NCI-H510A treated with DMSO at 0.1 percent for 48 hours (cell line): ENCODE measurements at places on chromosomes 1 and 21.

GRCh38 chr1:54989473-54989872 is 9.0 kb downstream of the TMEM61 start:
- peak; percentile 94 for DNase-seq

- no peak for DNase-seq
Observed at GRCh38 chr1:97145321-97145956, 423.9 kb downstream of the PTBP2 start.

GRCh38 chr1:147292631-147293251 is 50.3 kb downstream of the CHD1L start:
- DNase-seq, result no peak

DNA sequence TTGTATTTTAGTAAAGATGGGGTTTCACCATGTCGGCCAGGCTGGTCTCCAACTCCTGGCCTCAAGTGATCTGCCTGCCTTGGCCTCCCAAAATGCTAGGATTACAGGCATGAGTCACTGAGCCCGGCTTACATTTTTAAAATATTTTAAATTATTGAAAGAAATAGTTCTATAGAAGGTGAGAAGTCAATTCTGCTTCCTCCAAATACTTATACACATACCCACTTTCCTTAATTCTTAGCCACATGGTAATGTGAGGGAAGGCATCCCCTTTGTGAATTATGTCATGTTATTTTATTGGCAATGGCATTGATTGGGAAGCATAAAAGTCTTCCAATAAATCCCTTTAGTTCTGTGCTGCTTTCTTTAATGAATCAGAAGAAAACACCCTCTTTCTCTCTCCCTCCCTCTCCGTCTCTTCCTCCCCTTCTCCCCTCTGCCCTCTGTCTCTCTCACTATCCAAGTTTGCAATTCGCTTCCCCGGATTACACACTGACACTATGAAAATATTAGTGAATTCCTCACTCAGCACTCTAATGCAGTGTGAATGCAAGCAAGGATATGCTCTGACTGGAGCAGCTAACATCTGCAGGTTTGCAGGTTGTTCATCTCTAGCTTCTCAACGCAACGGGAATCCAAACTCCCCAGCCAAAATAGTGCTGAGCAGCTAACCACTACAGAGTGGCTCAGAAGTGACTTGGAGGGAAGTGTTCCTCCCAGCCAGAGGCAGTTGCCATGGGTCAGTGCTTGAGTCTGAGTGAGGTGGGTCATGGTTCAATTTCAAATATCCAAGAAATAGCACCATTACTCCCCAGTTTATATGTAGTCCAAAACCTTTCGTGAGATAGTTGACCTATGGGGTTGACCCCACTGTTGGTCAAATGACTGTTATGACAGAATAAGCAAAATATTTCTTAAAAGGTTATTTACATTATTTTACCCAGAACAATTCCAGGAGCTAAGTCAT is 77.8 kb upstream of the CD55 start:
- DNase-seq, result no peak

DNA sequence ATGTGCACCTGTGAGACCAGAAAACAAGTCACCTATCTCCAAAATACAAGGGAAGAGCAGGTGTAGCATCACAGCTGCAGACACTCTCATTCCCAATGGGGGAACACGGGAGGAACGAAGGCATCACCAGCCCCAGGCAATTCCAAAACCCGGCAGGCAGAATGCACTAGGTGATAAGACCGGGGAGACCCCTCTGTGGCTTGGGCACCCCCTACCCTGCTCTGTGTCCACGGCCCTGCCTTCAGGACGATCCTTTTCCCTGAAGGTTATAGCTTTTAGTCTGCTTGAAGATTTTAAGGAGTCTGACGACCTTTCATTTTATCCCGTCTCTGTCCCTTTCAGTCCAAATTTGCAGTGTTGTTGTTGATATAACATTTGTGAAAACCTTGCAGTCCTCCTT is 19.2 kb downstream of the TRPM2 start:
- no peak for DNase-seq

DNA sequence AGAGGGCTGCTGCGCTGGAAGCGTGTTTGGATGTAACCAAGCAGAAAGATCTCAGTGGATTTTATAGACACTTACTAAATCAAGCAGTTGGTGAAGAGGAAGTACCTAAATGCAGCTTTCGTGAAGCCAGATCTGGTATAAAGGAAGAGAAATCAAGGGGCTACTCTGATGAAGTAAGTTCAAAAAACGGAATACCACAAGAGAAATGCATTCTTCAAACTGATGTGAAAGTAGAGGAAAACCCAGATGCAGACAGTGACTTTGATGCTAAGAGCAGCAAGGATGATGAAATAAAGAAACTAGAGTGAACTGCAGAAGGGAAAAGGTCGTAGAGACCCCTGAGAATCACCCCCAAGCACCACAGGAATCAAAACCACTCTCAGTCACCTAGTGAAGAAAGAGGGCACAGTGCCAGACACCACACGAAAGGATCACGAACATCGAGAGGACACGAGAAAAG is 40.8 kb upstream of the NEXN start:
- no peak for DNase-seq

DNA sequence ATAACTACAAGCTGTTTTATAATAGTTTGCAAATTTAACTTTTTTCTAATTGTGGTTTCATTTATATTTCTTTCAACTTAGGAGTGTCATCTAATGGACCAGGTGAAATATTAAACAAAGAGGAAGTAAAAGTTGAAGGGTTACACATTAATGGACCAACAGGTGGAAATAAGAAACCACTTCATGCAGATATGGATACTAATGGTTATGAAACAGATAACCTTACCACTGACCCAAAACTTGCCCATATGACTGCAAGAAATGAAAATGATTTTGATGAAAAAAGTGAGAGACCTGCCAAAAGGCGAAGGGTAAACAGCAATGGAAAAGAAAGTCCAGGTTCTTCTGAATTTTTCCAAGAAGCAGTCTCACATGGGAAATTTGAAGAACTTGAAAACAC is 59.7 kb downstream of the MIER1 start:
- no peak for DNase-seq

- DNase-seq, result no peak
Observed at GRCh38 chr21:41568606-41569385, 60.8 kb upstream of the TMPRSS2 start.

DNA sequence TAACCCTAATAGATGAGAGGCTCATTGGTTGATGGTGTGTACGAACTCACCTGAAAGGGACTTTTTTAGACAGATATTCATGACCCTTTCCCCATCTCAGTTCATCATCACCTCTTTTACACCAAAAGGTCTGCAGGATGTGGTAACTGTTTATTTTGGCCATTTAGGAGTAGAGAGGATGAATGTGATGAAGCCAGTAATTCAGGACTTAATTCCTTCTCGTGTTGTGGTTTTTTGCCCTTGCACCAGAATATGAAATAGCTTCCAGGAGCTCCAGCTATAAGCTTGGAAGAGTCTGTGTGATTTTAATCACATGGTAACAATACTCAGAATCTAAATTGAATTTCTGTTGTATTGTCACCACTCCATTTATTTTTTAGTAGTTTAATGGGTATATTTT is 189.4 kb upstream of the KCTD3 start:
- DNase-seq, result no peak

DNA sequence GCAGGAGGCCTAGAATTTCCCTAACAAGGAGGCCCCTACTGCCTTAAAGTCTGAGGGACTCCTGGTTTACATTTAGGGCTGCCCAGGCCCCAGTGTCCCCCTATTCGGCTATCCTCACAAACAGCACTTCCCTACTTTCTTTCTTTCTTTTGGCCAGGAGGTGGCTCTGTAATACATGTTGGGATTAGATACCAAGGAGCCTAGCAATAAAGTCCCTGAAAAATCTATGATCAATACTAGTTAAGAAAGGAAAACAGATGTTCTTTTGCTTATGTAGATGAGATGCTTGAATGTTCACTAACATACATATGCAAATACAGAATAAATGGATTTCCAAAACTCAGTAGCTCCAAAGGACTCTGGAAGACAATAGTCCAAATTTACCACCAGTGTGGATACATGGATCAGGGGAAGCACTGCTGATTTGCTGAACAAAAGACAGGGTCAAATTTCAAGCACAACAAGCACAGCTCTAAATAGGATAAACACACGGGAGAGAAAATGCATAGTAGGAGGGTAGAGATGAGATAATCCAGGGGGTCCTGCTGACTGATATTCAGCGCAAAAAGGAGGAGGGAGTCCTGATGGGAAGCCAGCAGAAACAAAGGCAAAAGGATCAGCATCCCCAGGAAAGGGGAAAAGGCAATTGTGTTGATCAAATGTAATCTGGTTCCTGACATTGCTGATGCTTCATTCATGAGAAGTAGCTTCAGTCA is 240.0 kb downstream of the NUF2 start:
- peak; percentile 79 for DNase-seq

- DNase-seq, result peak; percentile 17
Observed at GRCh38 chr1:111204201-111204982, 3.9 kb upstream of the DENND2D start.

DNA sequence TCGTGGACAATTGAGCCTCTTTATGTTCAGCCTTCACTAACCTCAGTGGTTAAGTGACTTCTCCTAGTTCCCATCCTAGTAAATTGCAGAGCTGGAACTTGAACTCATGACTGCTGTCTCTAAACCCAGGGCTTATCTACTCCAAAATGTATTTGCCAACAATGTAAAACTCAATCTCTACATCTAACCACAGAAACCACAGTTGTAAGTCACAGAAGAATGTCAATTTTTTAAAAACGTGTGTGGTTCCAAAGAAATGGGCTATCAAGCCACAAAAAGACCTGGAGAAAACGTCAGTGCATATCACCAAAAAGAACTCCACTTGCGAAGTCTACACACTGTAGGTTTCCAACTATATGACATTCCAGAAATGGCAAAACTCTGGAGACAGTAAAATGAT is 172.6 kb upstream of the HMCN1 start:
- no peak for DNase-seq

DNA sequence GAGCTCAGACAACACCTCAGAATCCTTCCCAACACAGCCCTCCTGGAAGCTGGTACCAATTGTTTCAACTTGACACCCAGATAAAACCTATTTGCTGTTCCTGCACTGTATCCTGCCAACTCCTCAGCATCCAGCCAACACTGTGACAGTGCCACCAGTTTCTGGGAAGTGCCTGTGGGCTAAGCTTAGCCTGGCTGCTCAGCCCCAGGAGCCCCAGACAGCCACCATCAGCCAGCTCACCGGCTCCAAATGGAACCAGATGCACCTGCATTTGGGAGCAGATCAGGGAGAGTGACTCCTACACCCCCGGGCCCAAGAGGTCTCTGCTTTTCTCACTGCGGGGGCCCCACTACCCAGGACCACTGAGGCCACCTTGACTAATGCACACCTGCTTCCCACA is 24.9 kb downstream of the KCNN3 start:
- no peak for DNase-seq

- no peak for DNase-seq
Observed at GRCh38 chr21:32819694-32820093, 48.1 kb upstream of the PAXBP1 start.

DNA sequence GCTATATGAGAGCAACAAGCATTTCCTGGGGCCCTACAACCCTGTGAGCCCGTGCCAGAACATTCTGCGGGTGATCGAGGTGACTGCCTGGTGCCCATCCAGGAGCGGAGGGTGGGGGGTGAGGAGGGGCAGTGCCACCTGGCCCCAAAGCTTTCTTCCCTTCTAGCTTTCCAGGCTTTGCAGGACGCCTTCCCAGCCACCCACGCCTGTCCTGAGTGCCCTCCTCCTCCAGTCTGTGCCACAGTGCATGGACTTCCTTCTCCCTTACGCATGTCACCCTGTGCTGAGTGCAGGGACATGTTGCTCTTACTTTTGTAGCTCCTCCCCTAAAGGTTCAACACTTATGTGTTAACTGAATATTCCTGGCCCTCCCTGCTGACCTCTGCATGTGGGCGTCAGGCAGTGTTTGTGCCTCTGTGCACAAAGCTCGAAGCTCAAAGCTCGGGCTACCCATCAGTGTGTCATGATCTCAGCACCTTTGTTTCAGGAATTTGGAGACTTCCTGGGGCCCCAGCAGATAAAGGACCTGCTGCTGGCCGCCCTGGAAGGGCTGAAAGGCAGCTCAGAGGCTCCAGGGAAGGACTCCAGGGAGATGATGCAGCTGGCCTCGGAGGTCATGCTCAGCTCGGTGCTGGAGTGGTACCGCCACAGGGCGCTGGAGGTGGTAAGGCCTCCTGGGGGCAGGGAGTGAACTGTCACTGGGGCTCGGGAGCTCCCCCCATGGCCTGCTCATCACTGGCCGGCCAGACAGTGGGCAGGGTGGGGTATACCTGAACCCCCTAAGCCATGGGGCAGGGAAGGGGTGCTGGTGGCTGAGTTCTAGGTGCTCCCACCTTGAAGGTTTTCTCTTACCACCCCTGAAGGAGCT is 36.7 kb upstream of the TTC4 start:
- DNase-seq, result no peak

- DNase-seq, result no peak
Observed at GRCh38 chr1:47594627-47595026, 156.8 kb downstream of the FOXD2 start.

GRCh38 chr1:202890392-202890791 is 1.4 kb upstream of the RABIF start:
- no peak for DNase-seq

DNA sequence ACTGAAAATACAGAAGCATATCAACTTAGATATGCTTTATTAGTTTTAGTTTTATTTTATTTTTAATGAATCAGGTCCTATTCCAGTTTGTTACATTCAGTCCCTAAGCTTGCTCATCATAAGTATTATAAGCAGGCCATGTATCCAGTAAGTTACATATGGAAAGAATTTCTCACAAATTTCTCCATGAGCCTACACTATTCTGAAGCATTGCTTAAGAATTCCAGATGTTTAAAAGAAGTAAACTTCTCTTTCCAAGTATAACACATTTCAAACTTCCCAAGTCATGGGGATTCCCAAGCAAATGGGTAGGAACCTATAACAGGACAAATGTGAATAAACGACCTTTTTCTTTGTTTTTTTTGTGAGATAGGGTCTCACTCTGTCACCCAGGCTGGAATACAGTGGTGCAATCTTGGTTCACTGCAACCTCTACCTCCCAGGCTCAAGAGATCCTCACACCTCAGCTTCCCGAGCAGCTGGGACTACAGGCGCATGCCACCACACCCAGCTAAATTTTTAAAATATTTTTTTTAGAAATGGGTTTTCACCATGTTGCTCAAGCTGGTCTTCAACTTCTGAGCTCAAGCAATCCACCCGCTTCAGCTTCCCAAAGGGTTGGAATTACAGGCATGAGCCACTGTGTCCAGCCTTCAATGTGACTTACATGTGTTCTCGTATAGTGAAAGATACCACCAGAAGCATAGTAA is 39.0 kb downstream of the ST7L start:
- DNase-seq, result no peak

DNA sequence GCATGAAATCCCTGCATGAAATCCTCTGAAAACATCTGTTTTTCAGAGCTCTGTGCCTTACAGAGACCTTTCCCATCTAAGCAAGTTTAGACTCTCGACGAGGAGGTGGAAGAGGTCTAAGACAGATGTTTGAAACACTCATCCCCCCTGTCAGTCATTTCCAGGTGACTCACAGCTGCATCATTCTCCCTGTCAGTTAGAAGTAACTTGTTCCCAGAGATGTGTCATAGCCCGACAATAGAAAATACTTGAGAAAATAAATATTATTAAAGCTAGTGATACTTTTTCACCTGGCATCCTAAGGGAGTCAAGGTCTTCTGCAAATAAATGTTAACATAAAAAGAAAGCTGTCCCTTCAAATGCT is 41.6 kb upstream of the SEC16B start:
- DNase-seq, result no peak

GRCh38 chr1:221805121-221805520 is 63.2 kb upstream of the DUSP10 start:
- no peak for DNase-seq

- no peak for DNase-seq
Observed at GRCh38 chr1:198167436-198167934, 10.7 kb downstream of the NEK7 start.
